Thoracic aorta (tissue), 2 donors: ENCODE measurements at places on chromosomes 12 and 14. TPM values are rescaled to one million over a fixed set of nuclear protein-coding genes. Genes with fewer than 3 reads are reported as not detected.

The PITPNM2 gene
- total RNA-seq: 7.9 TPM

The ANO2 gene
- total RNA-seq: 18.5 TPM

The KLRD1 gene
- 13.0 TPM for total RNA-seq

The LRTM2 gene
- not detected for total RNA-seq

The SIX4 gene
- 6.4 TPM for total RNA-seq

The PROX2 gene
- not detected for total RNA-seq

The SLC35E3 gene
- 14.1 TPM for total RNA-seq

The HOXC11 gene
- not detected for total RNA-seq

The SRGAP1 gene
- total RNA-seq: 7.9 TPM

DNA sequence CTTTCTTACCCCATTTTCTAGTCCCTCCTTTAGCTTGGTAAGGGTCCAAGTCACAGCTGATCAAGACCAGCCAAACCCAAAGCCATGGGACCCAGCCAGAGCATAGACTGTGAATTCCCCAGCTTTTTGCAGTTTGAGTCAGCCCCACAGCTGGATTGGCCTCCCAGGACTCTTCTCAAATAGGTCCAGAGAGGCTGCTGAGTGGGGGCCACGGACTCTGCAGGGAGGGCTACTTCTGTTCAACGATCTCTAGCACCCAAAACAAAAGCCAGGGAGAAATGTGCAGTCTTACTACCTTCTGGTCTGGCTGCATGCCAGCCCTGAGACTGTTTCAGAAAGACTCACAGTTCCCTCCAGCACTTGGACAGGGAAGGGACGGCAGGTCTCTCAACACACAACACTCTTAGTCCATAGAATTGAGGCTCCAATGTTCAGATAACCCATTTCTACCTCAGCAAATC is 1.6 kb downstream of the VDR start:
- no peak for DNase-seq

GRCh38 chr12:106080041-106080790 is 58.5 kb downstream of the NUAK1 start:
- no peak for DNase-seq

DNA sequence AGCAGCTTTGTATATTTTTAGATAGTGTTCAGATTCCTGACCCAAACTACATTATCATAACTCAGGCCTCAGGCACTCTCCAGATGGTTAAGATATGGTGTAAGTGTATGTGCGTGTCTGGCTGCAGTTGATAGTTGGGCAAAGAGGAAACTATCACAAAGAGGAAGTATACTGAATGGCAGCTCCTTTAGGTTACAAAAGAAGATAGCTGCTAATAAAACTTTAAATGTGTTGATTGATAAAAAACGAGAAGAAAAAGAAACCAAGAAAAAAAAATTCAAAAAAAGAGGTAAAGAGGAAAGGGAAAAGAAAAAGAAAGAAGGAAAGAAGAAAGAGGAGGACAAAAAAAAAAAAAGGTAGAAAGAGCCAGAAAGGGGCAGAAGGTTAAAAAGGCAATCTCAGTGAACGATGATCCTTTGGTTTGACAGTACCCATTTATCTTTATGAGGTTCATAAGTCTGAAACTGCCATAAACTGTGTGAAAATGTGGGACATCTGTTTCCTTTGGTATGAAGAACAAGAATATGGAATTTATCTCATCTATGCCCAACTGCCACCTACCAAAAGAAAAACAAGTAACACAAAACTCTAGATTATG is 42.2 kb downstream of the TAOK3 start:
- DNase-seq: no peak

GRCh38 chr12:108798551-108799221 is 58.7 kb downstream of the SSH1 start:
- DNase-seq: no peak

DNA sequence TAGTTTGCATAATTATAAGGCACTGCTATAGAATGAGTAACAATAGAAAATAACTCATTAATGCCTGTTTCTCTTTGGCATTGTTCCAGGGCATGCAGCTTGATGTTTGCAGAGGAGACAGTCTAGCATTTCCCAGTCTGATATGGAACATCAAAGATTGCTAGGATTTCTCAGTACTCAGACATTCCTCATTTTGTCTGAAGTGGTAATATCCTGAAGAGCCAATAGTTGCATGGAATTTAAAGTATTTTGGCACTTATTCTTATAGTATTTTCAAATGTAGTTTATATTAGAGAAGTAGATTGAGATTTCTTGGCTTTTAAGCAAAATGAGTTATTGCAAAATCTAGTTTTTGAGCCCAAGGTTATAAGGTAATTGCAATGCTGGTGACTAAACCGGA is 337.3 kb upstream of the E2F7 start:
- no peak for DNase-seq

- no peak for DNase-seq
These were observed 68.3 kb downstream of the FOXN3 start for GRCh38 chr14:89348722-89349121.

GRCh38 chr12:49708851-49709250 is 1.6 kb upstream of the FMNL3 start:
- no peak for DNase-seq

- DNase-seq: no peak
These were observed 165.5 kb downstream of the SLC38A4 start for GRCh38 chr12:46660276-46660675.

GRCh38 chr12:10293151-10293550 is 14.5 kb upstream of the KLRD1 start:
- no peak for DNase-seq

- no peak for DNase-seq
These were observed 55.3 kb downstream of the RAD52 start for GRCh38 chr12:894226-894625.

DNA sequence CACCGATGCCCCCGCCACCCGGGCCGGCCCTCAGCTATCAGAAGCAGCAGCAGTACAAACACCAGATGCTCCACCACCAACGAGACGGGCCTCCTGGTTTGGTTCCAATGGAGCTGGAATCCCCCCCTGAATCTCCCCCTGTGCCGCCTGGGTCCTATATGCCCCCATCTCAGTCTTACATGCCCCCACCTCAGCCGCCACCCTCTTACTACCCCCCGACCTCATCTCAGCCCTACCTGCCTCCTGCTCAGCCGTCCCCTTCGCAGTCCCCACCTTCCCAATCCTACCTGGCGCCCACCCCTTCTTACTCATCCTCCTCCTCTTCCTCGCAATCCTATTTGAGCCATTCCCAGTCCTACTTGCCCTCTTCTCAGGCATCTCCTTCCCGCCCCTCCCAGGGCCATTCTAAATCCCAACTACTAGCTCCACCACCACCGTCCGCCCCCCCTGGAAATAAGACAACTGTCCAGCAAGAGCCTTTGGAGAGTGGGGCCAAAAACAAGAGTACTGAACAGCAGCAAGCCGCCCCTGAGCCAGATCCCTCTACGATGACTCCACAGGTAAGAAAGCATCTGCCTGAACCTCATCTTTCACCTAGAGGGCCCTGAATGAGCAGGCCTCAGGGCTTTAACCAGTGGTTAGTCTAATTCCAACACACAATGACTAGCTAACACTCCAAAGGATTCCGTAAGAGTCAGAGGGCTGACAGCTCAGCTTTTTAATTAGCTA is 851 bp downstream of the YLPM1 start:
- DNase-seq: no peak

- DNase-seq: no peak
These were observed 504.9 kb upstream of the CCDC196 start for GRCh38 chr14:65981192-65981843.

- DNase-seq: no peak
These were observed 34.3 kb upstream of the TXNRD1 start for GRCh38 chr12:104181313-104181712.

GRCh38 chr14:55309761-55310365 is 38.6 kb downstream of the FBXO34 start:
- no peak for DNase-seq

GRCh38 chr14:85533861-85534291 is 3.9 kb downstream of the FLRT2 start:
- no peak for DNase-seq

DNA sequence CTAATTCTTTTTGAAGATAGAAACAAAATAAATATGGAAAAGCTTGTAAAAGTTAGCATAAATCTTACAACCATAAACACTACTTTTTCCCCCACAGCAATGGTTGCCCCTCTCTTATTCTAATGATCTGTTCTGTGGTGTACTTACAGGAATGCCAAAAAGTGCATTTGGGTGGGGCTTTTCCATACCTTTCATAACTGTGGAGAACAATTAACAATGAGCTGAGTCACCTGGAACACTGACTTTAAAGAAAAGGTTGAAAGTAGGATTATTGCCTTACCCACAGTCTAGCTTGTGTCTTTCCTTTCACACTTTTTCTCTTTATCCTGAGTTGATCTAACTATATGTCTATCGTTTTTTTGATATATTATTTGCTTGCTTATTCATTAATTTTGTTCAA is 86.9 kb downstream of the TPH2 start:
- no peak for DNase-seq
